ENCODE measurements at places on chromosomes 3 and 15. TPM values are rescaled to one million over a fixed set of nuclear protein-coding genes. Genes with fewer than 3 reads are reported as not detected.

The ADGRG7 gene
- not detected for total RNA-seq

The NGLY1 gene
- total RNA-seq: 29.8 TPM

The MYO1E gene
- total RNA-seq: 207 TPM

The ZBBX gene
- not detected for total RNA-seq

The TICRR gene
- 6.2 TPM for total RNA-seq

The ZNF860 gene
- 0.98 TPM for total RNA-seq

The SLC12A1 gene
- not detected for total RNA-seq

The TMEM207 gene
- not detected for total RNA-seq

The C3orf70 gene
- total RNA-seq: 0.67 TPM

The CCR1 gene
- not detected for total RNA-seq

The LIPH gene
- not detected for total RNA-seq

The AQP9 gene
- not detected for total RNA-seq

The INSYN1 gene
- total RNA-seq: 0.65 TPM

The SRGAP3 gene
- 0.98 TPM for total RNA-seq

The LMCD1 gene
- total RNA-seq: 25.8 TPM
